CD4-positive, alpha-beta T cell treated with Interleukin-1 beta for 1 hour (primary cell): ENCODE measurements at places on chromosomes 4 and X.

DNA sequence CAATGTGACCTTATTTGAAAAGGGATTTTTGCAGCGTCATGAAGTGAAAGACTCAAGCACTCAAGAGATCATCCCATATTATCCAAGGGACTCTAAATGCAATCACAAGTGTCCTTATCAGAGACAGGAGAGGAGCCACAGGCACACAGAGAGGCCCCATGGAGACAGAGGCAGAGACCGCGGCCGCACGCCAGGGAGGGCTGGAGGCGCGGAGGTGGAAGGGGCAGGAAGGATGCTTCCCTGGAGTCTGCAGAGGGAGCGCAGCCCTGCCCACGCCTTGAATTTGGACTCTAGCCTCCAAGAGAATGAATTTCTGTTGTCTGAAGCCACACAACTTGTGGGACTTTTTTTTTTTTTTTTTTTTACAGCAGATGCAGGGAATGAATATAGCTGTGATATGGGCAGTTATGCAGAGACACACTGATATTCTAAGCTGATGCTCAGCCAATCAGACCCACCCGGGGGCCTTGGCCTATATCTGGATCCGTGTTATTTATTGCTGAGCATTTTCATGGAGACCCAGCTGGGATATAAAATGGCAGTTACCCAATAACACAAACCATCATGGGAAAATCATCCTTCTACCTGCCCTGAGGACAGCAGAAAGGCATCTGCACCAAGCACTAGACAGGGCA is 244.8 kb upstream of the PSAPL1 start:
- DNase-seq = no peak

- no peak for DNase-seq
These were observed 158.4 kb upstream of the TLL1 start for GRCh38 chr4:165714650-165715049.

GRCh38 chrX:53442322-53442631 is 8.1 kb upstream of the HSD17B10 start:
- DNase-seq = no peak

DNA sequence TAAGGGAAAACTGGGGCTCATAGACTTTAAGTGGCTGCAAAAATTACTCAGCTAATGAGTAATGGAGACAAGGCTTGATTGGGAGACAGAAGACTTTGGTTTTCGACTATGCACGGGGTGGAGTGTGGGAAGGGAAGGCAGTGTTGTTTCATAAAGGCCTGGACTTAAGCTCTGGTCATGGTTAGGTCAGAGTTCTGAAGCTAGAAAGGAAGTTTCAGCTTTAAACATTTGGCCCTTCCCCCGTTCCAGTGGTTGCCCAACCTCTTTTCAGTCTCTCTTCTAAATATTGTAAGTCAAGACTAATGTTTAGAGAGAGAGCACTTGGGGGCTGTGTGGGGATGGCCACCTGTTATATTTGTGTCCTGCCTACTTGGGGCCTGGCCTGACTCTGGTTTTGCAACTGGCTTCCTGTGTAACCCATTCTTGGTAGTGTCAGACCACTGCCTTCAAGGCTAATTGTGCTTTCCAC is 21.0 kb downstream of the MSN start:
- no peak for DNase-seq

DNA sequence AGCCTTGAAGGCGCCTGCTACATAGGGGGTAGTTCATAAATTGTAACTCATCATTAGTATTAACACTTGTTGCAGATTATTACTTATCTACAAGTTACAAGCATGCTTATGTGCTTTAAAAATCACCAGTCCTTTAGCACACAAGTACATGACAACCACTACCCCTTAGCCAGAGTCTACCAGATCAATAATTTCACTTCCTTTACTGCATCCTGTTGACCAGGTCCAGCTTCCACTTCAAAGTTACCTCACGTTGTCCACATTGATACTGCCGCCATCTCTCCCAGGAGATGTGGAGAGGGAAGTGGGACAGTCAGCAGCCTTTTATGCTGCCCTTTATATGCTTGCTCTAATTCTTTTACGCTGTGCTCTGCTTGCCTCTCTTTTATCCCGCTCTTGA is 231.3 kb upstream of the CXXC4 start:
- no peak for DNase-seq

DNA sequence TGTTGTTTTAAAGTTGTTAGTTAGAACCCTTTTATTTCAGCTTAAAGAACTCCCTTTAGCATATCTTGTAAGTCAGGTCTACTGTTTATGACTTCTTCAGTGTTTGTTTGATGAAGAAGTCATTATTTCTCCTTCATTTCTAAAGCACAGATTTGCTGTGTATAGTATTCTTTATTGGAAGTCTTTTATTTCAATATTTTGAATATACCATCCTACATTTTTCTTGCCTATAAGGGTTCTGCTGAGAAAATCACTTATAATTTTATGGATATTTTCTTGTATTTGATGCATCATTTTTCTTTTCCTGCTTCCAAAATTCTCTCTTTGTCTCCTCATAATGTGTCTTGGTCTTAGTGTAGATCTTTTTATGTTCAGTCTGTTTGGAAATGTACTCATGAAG is 134.5 kb downstream of the CPXCR1 start:
- no peak for DNase-seq
